ENCODE measurements at places on chromosomes 2 and 18. TPM values are rescaled to one million over a fixed set of nuclear protein-coding genes. Genes with fewer than 3 reads are reported as not detected.

POU3F3 gene
- total RNA-seq = not detected

NPHP1 gene
- total RNA-seq = 3.6 TPM

NTSR2 gene
- not detected for total RNA-seq

DNA sequence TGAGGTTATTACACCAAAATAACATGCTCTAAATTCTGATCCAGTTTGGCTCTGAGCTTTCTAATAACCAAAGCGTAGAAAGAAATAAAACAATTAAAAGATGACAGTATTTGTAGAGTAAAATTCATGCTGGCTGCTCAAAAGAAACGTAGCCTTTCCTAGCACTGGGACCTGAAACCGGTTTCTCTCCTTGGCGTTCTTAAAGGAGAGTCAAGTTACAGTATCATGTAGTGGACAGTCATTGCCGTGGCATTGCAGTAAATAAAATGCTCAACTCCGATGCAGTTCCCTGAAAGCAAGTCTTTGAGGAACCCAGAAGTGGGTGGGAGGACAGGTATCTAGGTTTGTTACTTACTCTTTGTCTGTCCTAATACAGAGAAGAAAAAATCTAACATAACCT, 52.7 kb upstream of the ITM2C start:
- DNase-seq = no peak

DNA sequence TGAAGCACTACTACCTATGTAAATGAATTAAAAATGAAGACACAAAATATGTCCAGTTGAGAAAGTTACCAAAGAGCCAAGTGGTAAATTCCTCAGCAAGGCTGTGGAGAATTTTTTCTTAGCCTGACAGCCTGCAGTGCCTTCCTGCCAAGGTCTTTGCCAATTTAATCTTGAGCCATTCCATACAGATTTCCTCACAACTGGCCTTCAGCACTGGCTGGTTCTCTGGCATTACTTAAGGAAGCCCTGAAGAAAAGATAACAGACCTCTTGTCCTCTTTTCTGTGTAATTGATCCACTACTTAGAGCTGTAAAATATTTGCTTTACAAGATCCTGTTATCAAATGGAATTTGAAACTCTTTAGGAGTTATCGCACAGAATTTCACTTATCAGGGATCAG, 334.2 kb upstream of the LRRTM1 start:
- peak; percentile 7 for DNase-seq

All from body of pancreas (tissue), 4 donors.